ENCODE measurements at places on chromosomes 3 and 15. TPM values are rescaled to one million over a fixed set of nuclear protein-coding genes. Genes with fewer than 3 reads are reported as not detected.

CYP1A2 gene
- total RNA-seq = not detected

RSL24D1 gene
- 102 TPM for total RNA-seq

SERPINI1 gene
- total RNA-seq = 1.7 TPM

FANCD2OS gene
- not detected for total RNA-seq

CHST13 gene
- total RNA-seq = not detected

SOX2 gene
- not detected for total RNA-seq

BTD gene
- total RNA-seq = 8.3 TPM

ANKUB1 gene
- not detected for total RNA-seq

C3orf49 gene
- total RNA-seq = not detected

SHC4 gene
- 0.10 TPM for total RNA-seq

RNU5B-1 gene
- total RNA-seq = not detected

ZPLD1 gene
- total RNA-seq = not detected

MAGI1 gene
- 0.05 TPM for total RNA-seq

EEFSEC gene
- total RNA-seq = 17.5 TPM

C3orf85 gene
- total RNA-seq = not detected

CCK gene
- total RNA-seq = not detected

FETUB gene
- total RNA-seq = not detected

AHSG gene
- total RNA-seq = not detected

C2CD4B gene
- not detected for total RNA-seq

TRIM69 gene
- 42.4 TPM for total RNA-seq

SLC24A5 gene
- total RNA-seq = not detected

CSPG4 gene
- total RNA-seq = not detected

GOLGA8S gene
- total RNA-seq = 0.10 TPM

Measured in activated naive CD4-positive, alpha-beta T cell treated with anti-CD3 and anti-CD28 coated beads, Interleukin-2, amount 10 ng/mL, durations not matched to agents 5 hours and 36 hours (primary cell).